ENCODE measurements at places on chromosomes 1 and 21.

DNA sequence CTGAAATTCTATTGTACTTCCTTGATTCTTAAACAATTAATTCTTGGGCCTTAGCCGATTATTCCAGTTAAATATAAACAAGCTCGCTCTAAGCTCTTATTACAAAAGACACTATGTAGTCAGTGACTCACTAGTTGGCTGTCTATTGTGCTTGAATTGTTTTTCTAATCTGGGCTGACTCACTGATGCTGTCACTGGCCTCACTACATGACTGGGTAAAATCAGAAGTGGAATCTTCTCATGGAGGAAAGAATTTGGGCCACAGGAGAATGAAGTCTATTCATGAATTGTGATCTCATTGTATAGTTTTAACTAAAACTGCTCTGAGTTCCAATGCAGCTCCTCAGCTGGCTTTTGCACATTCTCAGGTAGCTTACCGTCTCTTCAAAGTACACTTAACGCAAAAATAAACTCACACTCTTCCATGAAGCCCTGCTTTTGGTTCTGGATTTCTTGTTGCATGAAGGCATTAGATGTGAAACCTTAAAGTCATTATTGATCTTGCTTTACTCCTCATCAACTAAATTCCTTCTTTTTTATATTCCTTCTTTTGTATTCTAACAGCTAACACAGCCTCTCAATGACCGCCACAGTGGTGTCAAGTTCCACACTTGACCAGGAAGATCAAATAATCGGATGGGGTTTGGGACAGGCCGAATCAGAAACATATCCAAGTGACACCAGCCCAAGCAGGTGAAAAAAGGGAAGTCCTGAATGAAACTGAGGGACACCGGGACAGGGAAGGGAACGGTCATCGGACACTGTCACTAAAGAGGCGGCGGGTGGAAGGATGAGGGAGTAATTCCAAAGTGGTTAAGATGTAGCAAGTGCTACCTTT lies 80.9 kb upstream of the LBR start:
- peak; percentile 100 for ATAC-seq

DNA sequence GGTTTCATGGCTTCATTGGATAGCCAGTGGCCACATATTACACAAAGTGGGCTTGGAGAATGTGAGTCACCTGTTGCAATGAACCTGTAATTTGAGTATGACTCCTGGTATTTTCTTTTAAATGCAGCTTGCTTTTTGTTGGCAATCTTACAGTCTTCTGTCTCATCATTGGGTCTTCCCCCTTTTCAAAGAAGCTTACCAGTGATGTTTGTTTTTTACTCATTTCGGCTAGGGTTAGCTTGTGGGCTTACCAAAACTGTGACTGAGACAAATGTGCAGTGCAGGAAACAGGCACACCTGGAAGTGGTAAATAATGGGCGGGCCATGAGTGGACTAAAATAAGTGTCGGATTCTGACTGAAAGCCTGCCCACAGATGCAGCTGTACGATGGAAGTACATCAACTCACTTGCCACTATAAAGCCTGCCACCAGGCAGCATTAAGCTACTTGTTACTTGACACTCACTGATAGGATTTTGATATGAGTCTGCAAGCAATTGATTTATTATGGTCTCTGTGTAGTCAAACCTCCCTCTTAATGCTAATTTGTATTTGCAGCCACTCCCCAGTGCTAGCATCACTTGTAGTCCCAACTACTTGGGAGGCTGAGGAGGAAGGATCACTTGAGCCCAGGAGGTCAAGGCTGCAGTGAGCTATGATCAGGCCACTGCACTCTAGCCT lies 4.2 kb downstream of the HHAT start:
- peak; percentile 50 for ATAC-seq

DNA sequence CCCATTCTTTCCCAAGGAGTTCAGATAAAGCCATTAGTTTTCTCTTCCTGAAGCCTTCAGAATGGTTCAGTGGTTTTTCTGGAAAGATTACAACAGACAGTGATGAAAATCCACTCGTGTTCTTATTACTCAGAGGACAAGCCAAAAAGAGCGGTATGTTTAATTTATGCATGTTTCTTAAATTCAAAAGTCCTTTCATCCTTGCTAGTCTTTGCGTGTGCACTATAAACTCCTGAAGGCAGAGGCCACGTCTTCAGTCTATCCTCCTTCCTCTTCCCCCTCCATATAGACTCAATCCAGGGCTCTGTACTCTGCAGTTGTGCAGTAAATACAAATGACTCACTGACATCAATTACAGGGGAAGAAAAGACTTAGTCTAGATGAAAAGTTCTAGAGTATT lies 409.2 kb upstream of the PLXNA2 start:
- no peak for ATAC-seq

DNA sequence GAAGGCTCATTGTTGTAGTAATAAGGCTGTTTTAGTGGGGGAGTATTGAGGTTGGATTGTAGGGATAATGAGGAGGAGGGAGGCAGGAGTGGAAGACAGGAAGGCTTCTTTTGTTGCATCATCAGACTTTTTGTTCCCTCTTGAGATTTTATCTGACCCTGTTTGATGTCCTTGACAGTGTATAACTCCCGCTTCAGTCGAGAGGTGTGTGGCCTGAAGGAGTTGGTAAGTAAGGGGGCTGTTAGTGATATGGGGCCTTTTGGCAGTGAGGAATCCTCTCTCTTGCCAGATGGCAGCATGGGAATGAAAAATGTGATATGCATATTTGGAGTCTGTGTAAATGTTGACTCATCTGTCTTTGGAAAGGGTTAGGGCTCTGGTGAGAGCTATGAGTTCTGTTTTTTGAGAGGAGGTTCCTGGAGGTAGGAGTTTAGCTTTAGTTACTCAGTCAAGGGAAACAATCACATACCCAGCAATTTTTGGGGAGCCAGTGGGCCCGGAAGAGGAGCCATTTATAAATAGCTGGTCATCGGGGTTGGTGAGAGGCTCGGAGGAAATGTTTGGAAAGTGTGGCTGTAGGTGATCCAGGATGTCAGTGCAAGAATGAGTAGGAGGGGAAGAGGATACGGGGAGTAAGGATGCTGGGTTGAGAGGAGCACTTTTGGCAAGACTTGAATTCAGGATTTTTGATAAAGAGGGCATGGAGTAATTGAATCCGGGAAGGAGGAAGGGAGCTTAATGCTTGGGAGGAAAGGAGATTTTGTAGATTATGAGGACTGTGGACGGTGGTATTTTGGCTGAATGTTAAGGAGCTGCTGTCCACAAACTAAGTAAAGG lies 136.7 kb upstream of the ETV3 start:
- ATAC-seq, result no peak

DNA sequence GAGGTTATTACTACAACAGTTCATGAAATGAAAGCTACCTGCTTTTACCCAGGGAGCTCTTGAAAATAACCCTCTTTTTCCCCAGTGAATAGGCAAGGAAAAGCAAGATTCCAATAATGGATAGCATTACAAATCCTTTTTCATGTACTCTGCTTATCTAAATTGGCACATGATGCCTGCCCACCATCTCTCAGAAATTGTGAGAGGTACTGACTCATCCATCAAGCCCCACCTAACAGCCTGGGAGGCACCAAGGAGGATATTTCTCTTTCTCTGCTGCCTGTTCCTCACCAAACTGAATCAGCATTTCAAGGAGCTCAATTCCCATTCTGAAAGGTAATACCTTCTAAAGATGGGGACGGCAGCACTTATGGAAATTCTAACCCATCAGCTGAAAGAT lies 34.4 kb downstream of the PALMD start:
- no peak for ATAC-seq

- no peak for ATAC-seq
Measured at GRCh38 chr1:98453066-98453465, 208.5 kb upstream of the SNX7 start.
